ENCODE measurements at places on chromosomes 5 and 9.

- no peak for DNase-seq
Observed at GRCh38 chr9:60545878-60546385, 368.3 kb upstream of the SPATA31A5 start.

GRCh38 chr5:174655351-174655750, 69.0 kb upstream of the MSX2 start:
- no peak for DNase-seq

DNA sequence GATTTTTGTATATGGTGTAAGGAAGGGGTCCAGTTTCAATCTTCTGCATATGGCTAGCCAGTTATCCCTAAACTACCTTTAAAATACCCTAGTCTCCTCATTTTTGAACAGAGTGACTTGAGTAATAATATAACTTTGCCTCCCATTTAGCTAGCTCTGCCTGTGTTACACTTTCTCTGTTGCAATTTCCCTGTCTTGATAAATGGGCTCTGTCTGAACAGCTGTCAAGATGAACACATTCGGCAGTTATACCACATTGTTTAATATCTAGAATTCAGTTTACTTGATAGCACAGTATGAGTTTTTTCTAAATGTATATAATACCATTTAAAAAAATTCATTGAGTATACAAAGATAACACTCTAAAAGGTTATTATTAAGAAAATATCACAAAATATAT, 562.9 kb upstream of the FTMT start:
- no peak for DNase-seq

DNA sequence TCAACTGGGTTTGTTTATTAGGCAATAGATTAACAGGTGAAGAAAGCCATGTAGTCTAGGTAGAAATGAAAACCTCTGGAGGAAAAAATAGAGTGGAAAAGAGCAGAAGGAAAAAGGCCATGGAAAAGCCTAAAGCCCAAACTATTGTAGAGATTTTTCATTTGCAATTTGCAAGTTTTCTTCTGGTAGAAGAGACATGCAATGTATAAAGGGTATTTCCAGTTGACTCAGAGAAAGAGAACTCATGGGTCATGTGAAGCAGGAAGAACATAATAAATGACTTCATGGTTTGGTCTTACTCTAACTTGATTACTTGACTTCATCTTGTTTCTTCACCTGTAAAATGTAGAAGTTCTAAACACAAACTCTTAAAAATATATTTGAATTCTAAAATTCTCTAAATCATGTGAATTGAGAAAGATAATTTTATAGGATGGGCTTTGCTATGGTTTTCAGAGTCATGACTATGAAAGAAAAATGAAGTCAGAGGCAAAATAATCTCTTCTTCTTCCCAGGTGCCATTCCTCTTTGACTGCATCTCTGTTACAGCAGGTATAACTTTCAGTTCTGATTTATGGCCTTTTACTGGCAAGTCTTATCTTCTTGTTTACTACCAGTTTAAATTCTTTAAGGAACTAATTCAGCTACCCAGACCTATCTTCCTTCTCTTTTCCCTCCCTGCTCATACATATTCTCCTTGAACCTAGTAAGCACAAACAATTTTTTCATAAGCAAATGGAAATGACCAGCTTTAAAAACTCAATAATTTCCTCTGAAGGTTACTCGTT, 47.7 kb upstream of the TMC1 start:
- DNase-seq = no peak

DNA sequence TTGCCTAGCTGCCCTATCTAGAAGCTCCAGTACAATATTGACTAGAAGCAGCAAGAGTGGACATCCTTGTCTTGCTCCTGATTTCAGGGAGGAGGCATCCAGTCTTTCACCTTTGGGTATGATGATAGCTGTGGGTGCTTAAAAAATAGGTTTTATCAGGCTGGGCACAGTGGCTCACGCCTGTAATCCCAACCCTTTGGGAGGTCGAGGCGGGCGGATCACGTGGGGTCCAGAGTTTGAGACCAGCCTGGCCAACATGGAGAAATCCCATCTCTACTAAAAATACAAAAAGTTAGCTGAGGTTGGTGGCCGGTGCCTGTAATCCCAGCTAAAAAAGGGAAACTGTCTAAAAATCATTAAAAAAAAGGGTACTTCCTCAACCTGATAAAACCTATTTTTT, 2.0 kb upstream of the CAMSAP1 start:
- DNase-seq = no peak

- no peak for DNase-seq
Observed at GRCh38 chr5:132392978-132393825, 23.7 kb downstream of the SLC22A5 start.

DNA sequence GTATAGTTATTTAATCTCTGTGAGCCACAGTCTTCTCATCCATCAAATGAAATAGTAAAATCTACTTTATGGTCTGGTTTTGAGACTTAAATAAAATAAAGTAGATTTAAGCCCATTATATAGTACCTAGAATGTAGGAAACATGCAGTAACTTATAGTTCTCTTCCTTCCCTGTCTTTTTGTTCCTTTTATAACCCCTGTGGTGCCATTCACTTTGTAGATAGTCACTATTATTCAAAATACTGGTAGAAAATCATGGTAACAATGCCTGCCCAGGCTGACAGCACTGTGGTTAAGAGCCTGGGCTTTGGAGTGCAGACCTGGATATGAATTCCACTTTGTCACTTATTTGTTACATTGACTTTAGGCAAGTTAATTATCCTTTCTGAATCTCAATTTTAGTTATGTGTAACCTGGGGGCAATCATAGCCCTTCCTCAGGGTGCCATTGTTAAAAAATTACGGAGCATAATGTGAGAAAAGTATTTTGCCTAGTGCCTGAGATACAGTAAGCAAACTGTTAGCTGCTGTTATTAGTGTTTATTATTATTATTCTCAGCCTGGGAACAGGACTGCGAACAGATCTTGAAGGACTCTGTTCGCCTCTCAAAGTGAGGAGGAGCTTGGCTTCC, 100.4 kb downstream of the RALGPS1 start:
- DNase-seq = no peak

GRCh38 chr9:89690334-89690912, 85.6 kb downstream of the GADD45G start:
- no peak for DNase-seq

- DNase-seq = no peak
Observed at GRCh38 chr9:87527211-87527916, 29.7 kb downstream of the DAPK1 start.

GRCh38 chr5:115320006-115320405, 23.6 kb upstream of the CCDC112 start:
- no peak for DNase-seq

DNA sequence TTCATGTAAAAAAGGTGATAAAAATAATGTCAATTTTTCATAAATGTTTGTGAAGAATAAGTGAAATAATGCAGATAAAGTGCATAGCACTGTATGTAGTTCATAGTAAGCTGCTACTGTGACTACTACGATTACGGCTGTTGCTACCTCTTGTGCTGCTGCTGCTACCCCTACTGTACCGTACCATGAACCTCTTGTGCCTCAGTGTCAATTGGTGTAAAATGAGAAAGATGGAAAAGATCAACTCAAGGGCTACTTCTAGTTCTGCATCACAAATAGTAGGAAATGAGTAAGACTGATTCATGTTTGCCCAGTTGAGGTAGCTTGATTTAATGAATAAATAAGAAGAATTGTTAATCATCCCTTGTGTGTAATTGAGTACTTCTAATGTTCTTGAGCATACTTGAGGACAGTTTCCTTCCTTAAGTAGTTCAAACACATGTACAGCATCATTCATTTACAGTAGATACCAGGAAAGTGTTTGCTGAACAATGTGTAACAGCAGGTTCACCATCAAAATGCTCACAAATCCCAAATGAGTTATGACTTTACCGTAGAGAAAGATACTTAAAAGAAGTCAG, 200.0 kb upstream of the ATP10B start:
- no peak for DNase-seq

DNA sequence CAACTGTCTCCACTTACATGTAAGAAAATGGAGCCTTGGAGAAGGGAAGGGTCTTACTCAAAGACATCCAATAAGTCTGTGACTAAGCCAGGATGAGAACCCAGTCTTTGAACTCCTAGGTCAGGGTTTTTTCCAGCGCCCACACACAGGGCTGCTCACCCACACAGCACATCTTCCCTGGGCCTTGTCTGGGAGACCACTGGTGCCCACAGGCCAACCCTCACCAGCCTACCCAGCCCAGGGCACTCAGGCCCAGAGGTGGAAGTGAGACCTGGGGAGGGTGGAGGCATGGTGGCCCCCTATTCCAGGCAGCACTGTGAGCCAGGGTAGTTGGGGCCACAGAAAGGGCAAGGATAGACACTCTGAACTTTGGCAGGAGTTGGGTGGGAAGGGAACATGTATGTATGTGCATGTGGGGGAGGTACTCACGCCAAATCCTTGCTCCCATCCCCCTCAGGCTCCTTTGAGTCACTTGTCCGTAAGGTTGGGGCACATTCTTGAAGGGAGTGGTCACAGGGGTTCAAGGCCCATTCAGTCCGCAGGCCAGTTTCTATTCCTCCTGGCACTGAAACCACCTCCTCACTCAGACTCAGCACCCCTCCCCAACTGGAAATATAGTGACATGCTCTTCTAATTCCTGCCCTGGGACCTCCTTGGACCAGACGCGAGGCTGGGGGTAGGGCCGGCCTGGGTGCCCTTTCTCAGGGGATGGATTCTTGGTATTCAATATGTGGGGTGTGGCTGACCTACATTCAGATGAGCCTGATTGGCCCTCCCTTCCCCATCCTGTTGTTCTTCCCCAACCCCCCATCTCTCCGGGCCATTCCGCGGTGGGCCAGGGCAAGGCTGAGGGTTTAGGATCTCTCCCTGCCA, 2.9 kb upstream of the SLC4A9 start:
- no peak for DNase-seq

DNA sequence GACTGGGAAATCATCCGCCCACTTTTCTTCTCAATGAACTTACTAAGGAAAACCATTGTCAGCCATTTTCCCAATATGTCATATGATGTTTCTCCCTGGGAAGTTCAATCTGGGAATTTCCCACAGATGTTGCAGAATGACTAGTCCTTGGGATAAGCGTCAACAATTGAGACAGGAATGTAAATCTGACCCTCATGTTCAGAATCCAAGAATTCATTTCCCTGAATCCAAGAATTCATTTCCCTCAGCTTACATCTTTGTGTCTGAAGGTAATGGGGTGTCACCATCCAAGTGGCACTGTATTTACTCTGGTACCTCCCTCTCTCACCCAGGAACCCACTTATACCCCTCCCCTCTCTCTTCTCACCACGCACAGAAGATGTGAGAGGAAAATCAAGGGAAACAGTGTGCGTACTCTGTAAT, 7.4 kb downstream of the KLF9 start:
- DNase-seq = no peak

GRCh38 chr9:126234681-126235335, 91.8 kb upstream of the MVB12B start:
- no peak for DNase-seq

All from activated CD4-positive, alpha-beta memory T cell treated with anti-CD3 and anti-CD28 coated beads for 36 hours (primary cell).